Cortex of kidney (tissue), 1 donor: ENCODE measurements at places on chromosomes 7 and 10.

- no peak for DNase-seq
Observed at GRCh38 chr7:40799493-40800403, 664.9 kb downstream of the SUGCT start.

GRCh38 chr7:77691892-77692491 lies 4.3 kb upstream of the RSBN1L start:
- DNase-seq, result no peak

DNA sequence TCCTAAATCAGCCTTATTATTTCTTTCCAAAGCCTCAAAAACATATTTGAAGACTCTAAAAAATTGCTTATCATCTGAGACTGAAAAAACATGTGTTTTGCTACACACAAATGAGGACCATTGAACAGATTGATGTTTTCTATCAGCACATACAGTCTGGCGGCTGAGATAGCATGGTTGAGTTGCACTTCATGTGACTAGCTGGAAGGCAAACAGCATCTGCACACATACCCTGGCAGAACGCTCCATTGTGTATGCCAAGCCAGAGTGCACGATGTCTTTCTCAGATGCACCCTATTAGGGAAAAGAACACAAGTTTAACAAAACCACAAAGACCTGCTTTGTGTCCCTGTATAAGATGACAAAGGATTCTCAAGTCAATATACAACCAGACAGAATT lies 33.0 kb downstream of the FAM25A start:
- DNase-seq, result no peak

DNA sequence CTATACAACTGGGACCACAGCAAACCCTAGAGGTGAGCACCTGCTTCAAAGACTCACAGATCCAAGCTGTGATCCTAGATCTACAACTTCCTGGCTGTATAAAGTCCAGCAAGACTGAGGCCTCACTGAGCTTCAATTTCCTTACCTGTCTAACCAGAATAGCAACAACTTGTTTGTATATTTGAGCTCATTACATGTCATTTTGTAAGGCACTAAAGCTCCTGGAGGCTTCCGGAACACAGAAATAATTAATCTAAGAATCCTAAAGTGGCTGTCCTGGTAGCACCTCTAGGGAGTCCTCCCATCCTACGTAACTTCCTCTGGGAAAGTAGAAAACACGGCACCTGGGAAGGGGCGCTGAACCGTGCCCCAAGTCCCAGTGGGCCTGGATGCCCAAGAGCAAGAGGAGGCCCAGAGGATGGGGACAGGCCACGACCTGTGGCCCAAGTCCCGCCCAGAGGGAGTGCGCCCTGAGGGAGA lies 39.4 kb downstream of the HK1 start:
- DNase-seq, result no peak

- no peak for DNase-seq
Observed at GRCh38 chr7:73704640-73705550, 14.6 kb downstream of the STX1A start.

DNA sequence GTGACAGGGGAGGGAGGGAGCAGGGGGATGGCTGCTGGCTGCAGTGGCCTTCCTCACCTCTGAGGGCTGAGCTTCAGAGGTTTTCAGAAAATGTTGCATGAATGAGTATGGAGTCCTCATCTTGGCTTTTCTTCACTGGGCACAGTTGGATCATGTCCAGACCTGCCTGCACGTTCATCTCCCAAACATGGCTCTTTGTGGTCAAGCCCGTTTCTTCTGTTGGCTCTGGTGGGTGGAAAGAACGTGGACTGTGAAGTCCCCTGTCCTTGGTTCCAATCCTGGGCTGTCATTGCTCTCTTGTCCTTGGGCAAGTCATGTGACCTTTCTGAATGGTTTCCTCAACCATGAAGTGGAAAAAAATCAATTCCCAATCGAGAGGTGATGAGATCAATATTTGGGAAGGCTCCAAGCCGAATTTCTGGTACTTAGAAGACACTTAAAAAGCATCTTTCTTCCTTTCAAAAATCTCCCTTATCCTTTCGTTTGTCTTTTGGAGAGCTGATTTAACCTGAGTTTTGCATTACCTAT lies 34.5 kb downstream of the TSPAN14 start:
- DNase-seq, result no peak

DNA sequence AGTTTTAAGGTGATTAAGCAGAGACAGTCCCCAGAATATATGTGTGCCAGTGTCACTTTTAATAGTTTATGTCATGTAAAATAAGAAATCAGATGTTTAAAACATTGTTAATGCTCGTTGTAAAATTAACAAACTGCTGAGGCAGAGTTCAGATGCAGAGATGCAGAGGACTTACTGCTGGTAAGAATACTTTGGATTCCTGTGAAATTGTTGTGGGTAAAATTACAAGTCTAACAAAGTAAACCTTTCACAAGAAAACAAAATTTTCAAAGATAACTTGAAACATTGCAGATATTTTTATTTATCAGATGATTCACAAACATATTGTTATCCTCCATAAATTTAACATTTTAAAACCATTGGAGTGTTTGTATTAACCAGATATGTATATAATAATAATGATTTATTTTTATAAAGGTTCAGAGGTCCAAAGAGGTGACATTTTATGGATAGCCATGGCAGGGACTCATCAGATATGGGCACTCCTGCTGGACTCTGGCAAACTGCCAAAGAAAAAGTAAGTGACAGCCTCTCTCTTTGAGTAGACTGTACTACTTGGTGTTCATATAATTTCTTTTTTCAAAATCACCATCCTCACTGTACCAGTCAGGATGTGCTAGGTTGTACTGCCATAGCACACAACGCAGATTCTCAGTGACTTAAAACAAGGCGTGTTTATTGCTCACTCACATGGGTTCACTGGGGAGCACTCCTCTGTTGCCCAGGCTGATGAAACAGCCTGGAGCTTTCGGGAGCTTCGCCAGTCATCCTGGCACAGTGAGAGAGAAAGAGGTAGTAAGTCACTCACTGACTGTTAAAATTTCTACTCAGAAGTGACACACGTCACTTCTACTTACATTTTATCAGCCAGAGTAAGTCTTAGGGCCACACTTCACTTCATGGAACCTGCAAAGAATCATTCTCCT lies 43.5 kb downstream of the NHLRC2 start:
- DNase-seq, result no peak

GRCh38 chr10:7209458-7209857 lies 201.4 kb downstream of the SFMBT2 start:
- no peak for DNase-seq

DNA sequence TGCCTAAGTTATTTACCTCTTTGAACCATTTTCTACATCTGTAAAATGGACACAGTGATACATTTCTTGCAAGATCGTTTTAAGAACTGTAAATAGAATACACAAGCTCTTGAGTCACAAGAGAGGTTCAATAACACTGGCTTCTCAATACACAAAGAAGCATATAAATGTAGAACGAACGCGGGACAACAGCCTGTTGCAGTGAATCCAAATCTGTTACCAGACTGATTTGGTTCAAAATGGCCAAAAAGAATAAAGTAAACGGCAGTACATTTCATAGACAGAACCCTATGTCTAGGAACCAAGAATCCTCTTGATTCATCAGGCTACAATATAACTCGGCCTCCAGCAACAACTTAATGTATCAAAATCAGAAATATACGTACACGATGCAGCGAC lies 701 bp downstream of the MTPAP start:
- no peak for DNase-seq

- no peak for DNase-seq
Observed at GRCh38 chr10:132670546-132671227, 115.3 kb downstream of the NKX6-2 start.
